NCI-H1417 (cell line): ENCODE measurements at places on chromosomes 7 and 10.

DNA sequence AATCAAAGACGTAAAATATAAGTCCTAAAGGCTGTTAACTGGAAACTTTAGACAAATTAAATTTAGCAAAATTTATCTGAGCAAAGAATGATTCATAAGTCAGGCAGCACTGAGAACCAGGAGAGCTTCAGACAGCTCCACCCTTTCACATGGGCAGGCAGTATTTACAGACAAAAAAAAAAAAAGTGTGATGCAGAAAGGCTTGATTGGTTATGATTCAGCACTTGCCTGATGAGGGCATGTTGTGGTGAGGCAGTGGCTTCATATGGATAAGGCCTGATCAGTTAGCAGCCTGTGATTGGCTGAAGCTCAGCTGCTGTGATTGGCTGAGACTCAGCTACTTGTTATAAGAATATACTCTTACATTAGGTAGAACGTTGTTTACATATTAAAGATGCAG is 495.4 kb upstream of the POM121L12 start:
- DNase-seq: no peak

- DNase-seq: no peak
Observed at GRCh38 chr7:24902931-24903330, 77.0 kb downstream of the OSBPL3 start.

DNA sequence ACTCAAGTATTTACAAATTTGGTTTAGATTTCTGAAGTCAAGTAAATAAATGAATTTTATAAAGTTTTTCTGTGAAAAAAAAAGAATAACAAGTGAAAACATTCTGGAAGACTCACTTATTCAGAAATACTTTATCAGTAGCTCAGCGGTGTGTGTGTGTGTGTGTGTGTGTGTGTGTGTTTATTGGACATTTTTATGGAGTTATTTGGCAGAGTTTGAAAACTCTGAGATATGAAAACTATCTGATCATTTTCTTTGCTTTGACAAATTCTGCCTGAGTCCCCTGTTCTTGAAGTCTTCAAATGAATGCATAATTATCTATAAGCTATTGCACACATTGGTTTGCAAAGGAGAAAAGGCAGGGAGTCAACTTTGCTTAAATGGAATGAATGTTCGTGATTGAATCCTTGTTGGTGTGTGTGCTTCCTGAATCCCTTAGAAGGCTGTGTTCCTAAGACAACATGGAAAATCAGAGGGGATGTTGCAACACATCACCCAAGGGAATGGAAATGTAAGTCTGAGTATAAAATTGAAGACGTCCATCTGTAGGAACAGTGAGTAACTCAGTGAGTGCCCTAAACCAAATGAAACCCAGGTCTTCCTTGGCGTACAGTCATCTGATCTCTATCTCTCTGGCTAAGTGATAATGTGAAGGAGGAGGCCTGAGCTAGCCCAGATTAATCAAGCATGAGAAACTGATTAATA is 160.9 kb downstream of the REEP3 start:
- no peak for DNase-seq

DNA sequence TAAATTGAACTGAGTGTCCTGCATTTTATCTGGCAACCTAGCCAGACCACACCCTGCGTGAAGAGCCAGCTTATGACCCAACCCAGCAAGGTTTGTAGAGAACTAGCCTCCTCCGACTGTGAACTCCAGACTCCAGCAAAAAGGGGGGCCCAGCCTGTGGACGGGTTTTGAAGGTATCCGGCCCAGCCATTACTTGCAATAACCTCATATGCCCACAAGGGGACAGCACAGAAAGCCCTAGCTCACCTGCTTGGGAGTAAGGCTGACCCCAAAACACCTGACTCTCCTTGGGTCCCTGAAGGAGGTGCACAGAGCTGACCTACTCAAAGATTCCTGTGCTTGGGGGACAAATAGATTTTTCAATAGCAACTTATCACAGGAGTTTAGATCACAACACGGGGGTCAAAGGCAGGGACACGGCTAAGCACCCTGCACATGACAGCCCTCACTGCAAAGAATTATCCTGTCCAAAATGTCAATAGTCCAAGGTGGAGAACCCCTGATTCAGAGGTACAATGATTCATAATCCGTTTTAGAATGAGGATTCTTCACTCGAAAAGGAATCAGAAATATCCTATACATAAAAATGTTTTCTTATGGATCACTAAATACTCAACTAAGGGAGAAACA is 4.6 kb downstream of the TRPV6 start:
- DNase-seq: no peak

- no peak for DNase-seq
Observed at GRCh38 chr10:122052701-122053100, 63.7 kb downstream of the TACC2 start.

GRCh38 chr10:103759100-103759781 is 96.1 kb downstream of the SH3PXD2A start:
- peak; percentile 3 for DNase-seq

DNA sequence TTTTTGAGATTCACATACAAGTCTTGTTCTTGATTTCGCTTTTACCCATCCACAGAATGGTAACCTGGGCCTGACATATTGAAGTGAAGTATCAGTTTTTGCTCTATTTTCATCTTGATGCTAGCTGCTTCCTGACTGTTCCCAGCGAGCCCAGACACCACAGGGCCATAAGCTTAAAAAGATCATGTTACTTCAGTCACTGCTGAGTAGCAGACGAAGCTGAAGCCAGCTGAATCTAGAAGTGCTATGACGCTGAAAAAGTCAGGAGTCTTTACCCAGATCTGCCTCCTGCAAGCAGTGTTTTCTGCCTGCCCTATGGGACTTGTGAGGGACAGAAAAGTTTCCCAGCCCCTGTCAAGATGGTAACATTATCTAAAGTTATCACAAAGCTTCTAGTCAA is 2.7 kb upstream of the PRXL2A start:
- no peak for DNase-seq

GRCh38 chr10:31574577-31574976 is 255.6 kb downstream of the ZEB1 start:
- DNase-seq: no peak

DNA sequence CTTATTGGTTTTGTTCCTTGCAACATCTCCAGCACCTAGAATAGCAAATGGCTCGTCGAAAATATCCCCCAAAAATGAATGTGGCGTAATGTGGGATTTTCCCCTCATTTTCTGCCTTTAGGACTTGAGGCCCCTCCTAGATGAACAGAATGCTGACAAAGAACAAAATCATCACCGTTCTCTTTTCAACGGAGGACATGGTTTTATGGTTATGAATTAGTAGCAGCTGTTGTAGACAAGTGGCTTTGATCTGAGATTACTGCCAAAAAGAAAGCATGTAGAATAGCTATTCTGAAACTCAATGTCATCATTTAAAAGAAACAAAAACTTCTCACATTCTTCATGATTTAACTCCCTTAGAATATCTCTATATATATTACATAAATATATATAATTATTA is 17.2 kb upstream of the CALN1 start:
- no peak for DNase-seq

DNA sequence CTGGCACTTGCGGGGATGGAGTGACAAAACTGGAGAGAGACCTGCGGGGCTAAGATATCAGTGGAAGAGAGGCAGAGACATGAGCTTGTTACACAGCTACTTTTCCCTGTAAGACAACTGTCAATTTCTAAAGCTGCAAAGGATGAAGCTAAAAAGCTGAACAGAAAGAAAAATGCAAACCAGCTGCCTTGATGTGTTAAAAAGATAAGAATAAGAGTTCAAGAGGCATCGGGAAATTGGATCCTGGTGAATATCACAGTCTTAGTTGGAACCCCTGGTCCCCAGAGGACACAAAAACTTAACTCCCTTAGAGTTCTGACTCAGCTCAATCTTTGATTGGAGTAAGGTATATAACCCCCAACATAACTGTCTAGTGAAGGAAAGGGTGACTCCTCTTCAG is 38.8 kb downstream of the VPS41 start:
- no peak for DNase-seq

DNA sequence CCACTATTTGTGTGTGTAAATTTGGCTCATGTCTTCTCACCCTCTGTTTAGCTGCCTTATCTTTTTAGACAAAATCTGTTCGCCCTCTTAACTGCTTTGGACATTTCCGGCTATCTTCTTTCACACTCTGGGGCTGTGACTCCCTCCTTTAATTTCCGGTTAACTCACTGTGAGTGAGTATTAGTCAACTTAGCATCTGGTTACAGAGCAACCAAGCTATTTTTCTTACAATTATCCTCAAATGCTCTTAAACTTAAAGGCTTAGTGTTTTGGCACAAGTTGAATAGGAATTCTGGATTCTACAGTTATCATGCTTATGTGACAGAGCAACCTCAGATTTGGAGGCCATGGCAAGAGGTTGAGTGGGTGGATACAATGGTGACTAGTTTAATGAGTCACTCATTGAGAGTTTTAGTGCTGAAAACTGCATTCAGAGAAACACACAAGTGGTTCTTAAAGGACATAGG is 177.6 kb upstream of the SEMA3A start:
- DNase-seq: no peak

- DNase-seq: no peak
Observed at GRCh38 chr7:143227806-143228205, 6.0 kb downstream of the TAS2R40 start.

DNA sequence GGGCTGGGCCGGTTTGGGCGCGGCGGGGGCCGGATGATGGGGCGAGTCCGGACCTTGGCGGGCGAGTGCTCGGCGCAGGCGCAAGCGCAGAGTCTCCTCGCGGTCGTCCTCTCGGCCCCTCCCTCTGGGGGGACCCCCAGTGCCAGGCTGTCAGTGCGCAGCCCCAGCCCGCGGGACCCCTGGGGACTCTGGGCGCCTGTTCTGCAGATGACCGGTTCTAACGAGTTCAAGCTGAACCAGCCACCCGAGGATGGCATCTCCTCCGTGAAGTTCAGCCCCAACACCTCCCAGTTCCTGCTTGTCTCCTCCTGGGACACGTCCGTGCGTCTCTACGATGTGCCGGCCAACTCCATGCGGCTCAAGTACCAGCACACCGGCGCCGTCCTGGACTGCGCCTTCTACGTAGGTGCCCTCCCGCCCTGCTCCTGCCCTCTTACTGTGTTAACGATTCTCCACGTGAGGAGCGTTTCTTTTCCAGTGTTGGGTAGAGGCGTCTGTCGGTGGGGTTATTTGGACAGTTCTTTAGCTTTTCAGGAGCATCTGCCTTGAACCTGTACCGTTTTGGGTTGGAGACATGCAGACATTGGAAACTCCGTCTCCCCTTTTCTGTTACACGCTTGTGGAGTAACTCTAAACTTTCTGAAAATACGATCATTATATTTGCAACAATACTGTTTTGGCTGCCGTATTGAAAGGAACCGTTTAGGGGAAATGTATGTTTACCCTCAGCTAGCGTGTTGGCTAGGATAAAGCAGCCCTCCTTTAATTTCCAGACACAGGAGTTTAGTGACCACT is 706 bp downstream of the BUB3 start:
- peak; percentile 54 for DNase-seq

DNA sequence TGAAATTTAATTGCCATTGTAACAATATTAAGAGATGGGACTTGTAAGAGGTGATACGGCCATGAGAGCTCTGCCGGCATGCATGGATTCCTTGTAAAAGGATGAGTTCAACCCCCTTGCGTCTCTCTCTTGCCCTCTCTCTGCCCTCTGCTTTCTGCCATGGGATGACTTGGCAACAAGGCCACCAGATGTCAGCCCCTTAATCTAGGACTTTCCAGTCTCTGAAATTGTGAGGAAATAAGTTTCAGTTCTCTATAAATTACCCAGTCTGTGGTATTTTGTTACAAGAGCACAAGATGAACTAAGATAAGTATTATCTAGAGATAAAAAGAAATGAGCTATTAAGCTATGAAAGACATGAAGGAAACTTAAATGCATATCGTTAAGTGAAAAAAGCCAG is 145.7 kb upstream of the AHR start:
- no peak for DNase-seq

DNA sequence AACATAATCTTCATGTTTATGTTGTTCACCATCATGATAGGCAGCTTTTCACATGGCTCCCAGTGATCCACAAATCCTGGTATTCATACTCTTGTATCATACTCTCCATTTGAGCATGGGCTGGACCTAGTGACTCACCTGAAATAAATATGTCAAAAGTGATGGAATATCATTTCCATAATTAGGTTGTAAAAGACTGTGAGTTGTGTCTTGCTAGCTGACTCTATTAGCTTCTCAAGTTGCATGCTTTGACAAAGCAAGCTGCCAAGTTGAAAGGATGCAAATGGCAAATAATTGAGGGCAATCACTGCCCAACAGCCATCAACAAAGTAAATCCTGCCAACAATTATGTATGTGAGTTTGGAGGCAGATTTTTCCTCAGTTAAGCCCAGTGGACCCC is 300.4 kb downstream of the AHR start:
- DNase-seq: no peak

DNA sequence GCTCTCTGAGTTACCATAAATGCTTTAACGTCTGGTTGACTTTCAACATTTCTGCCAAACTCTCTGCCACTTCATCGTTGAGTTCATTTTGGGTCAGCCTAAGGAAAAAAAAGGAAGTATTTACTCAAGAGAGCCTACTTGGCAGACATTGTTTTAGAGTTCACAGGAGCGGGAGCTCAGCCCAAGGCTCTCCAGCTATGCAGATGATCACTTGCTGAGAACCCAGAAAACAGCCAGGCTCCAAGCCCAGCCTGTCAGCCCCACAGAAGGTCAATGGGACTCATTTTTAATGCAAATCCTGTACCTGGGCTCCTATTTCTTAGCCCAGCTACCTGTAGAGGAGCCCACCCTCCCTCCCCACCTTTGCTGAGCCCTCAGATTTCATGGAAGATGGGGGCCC is 45.5 kb downstream of the NOD1 start:
- no peak for DNase-seq

DNA sequence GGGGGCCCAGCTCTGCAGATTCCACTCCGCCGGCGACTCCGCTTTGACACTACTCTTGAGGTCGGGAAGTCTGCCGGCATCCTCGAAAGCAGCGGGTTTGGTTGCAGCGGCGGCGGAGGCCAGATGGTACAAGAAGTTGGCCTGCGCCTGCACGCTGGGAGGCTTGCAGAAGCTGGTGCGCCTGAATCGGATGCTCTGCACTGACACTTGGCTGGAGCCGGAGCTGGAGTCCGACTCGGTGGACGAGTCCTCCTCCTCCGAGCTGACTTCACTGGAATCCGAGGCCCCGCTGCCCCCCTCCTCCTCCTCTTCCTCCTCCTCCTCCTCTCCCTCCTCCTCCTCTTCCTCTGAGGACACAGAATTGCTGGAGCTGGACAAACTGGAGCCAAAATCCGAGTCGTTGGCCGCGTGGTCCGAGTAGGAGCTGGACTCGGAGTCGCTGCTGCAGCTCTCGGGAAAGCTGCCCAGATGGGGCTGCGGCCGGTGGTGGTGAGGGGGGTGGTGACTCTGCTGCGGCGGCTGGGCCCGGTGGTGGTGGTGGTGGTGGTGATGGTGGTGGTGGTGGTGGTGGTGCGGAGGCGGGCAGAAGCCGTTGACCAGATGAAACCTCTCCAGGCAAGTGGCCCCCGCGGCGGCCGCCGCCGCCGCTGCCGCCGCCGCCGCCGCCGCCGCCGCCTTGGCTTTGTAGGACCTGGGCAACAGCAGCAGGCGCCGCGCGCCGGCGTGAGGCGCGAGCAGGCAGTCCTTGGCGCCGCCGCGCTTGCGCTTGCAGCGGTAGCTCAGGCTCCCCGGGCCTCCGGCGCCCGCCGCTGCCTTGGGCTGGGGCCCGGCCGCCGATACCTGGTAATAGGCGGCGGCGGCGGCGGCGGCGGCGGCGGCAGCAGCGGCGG is 9.0 kb downstream of the SKIDA1 start:
- DNase-seq: peak; percentile 71
